Activated CD4-positive, alpha-beta T cell treated with anti-CD3 and anti-CD28 coated beads, Interleukin-2, amount 10 ng/mL, durations not matched to agents 7 days and 5 days (primary cell): ENCODE measurements at places on chromosomes 3 and 15. TPM values are rescaled to one million over a fixed set of nuclear protein-coding genes. Genes with fewer than 3 reads are reported as not detected.

DNA sequence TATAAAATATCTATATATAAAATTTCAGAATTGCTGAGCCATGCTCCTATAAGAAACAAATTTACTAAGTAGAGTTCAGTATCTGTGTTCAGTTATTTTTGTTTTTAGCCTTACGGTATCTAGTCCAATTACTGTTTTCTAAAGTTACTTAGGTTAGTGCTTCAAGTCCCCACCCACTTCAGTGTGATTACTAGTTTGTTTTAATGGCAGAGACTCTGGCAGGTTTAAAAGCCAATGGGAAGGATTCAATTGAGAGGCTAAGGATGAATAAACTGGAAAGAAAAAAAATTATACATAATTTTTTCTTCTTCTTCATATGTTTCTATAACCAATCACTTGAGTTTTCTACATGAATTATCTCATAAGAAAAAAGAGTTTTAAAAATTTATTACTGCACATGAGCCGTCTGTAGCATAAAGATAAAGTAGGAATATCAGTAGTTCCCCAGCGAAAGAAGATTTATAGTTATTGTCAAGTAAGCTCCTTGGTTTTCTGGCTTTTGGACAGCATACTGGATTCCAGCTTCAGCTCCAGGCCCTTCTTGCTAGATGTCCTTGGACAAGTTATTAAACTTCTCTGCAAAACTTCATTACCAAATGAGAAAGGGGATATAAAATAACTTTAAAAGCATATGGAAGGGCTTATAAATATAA, 46.8 kb downstream of the AAGAB start:
- DNase-seq = no peak

DNA sequence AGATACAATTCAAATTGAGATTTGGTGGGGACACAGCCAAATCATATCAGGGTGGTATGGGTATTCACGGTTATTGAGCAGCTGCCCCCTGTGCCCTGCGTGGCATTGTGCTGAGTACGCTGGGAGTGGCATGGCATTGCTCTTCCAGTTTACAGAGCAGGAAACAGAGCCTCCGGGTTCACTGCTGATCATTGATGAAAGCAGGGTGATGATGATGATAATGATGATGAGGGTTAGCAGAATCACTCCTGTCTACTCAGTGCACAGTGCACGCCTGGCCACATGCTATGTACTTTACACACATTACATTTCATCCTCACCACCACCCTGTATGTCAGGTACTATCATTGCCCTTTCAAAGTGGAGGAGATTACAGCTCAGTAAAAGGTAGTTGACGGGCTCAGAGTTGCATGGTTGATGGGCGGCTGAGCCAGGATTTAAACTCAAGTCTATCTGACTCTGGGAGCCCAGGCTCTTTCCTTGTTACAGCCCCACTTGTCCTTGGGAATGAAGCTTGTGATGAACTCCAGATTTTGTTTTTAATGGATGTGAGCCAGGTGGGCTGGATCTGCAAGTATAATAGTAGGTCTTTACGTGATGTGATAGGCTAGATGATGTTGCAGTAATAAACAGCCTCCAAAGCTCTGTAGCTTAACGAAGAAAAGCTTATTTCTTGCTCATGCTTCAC, 87.6 kb upstream of the MYZAP start:
- no peak for DNase-seq

DNA sequence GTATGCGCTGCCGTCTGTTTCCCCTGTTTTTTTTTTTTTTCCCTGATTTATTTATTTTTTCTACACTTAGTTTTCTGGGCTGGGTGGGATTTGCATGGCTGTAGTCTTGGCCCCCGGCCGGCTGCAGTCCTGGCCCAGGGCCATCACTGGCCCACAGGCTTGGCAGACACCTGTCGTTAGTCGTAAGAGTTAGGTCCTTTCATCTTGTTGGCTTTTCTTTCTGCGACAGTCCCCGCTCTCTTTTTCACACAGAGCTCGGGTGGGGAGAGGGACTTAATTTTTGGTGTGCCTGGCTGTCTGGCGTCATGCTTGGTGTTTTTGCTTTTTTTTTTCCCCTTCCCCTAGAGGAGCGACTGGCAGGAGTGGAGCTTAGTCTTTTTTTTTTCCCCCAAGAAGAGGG, 183.4 kb downstream of the KLF13 start:
- no peak for DNase-seq

ERICH6 gene
- total RNA-seq = 0.81 TPM

DNA sequence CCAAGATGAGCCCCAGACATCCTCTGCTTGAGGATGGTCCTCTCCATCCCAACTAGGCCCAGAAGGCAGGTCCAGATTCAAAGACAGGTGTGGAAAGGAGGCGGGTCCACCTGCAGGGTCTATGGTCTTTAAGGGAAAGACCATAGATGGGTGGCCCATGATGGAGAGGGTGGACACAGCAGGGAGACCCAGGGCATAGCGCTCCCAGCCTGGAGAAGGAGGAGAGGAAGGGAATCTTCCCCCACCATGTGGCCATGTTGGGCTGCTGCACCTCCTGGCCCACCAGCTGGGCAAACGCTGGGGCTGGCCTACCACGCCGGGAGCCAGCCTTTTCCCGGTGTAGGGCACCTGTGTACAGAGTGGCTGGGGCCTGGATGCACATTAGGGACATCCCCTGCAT, 265.2 kb upstream of the TLE3 start:
- no peak for DNase-seq

VEPH1 gene
- total RNA-seq = not detected

DNA sequence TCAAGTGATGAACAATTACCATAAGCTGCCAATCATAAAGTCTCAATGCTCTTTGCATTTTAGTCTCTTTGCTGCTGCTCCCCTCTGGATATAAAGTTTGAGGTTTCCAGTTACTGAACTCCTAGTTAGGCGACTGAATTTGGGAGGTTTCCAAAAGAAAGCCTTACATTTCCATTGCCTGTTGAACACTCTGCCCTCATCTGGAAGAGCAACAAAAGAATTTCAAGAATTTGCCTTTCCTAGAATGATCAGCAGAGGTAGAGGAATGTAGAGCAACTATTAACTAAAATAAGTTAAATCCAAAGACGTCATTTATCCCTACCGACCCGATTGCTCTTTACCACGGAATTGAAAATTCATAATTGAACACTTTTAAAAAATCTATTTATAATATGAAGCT, 53.4 kb upstream of the PRICKLE2 start:
- no peak for DNase-seq

XIRP1 gene
- total RNA-seq = not detected

SPESP1 gene
- 0.23 TPM for total RNA-seq

DNA sequence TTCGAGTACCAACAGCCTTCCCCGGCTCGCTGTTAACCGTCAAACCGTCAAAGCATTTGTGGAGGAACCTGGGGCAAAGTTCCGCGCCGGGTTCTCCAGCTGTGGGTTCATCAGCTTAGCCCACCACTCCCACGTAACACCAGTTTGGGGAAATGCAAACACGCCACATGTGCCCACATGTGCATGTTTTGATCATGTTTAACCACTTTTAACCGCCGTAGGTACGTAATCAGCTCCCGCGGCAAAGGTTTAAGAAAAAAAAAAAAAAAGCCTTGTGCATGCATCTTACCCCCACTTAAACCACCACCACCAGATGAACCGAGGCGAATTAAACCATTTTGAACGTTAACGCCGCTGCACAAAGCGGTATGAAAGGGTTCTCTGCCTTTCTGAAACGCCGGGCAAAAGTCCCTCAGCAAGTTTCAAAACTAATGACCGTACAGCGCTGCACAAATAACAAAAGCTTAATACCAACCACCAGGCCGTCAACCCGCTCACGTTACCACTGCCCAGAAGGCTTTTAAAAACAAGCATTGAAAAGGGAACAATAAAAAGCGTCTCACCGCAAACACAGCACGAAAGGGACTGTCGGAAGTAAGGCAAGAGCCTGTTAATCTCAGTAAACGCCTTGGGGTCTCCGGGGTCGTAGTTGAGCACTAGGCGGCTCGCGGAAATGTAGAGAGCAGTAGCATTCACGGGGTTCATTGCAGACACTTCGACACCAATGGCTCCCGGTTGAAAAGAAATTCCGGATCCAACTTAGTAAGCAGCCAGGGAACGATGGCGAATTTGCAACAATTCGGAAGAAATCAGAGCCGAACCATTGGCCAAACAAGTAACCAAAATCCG, 1.5 kb downstream of the MSL2 start:
- peak; percentile 63 for DNase-seq

CYP11A1 gene
- total RNA-seq = not detected

GRCh38 chr3:53956586-53956985, 64.9 kb upstream of the SELENOK start:
- no peak for DNase-seq

DNA sequence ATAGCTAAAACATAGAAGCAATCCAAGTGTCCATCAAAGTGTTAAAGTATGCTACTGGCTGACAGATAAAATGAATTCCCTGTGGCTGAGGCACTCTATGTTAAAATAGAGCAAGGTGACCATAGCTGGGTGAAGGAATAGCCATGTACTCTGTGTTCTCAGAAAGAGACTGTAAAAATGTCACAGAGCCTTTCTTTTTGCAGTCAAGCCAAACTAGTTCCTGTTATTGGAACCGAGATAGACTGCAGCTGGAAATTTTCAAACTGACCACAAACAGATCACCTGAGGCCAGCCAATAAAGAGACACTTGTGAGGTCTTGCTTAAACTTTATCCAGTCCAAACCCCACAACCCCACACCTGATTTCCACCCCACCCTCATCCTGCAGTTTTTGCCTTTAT, 422.8 kb upstream of the NAALADL2 start:
- DNase-seq = no peak

GRCh38 chr3:23961066-23961465, 16.0 kb downstream of the NR1D2 start:
- no peak for DNase-seq

- peak; percentile 41 for DNase-seq
These were observed at the start of gene ADPRH for GRCh38 chr3:119579366-119580066. ADPRH (plus strand) TSS chr3:119579492; CDS start chr3:119582170, 2,678 bp downstream.

DNA sequence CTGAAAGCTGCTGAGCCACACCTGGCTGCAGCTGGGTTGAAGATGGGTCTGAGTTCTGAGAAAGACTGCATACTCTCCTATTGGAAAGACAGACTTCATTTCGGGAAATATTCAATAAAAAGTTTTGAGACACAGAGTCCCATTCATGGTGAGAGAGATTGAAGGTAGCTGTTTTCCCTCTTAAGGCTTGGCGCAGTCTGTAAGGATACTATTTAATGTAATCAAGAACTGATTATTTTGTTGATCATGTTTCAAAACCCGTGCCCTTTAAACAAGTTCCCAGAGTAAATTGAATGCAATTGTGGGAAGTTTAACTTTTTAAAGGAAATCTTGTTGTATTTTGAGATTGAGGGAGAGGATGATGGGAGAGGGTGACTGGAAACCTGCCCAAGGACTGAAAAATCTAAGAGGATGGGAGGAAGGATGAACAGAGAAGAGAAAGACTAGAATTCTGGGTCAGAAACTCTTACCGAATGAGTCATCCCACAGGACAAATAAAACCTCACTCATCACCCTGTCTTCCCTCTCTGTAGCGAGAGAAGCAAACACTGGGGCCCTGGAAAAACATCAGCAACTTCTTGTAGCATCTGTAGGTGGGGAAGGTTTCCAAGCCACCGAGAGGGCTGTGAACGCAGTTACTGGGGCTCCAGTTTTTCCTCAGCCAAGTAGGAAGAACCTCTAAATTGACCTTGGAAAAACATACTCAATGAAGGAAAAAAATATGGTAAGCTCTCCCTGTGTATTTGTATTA, 193.2 kb upstream of the TPRG1 start:
- DNase-seq = no peak

HTD2 gene
- total RNA-seq = 6.2 TPM

DNA sequence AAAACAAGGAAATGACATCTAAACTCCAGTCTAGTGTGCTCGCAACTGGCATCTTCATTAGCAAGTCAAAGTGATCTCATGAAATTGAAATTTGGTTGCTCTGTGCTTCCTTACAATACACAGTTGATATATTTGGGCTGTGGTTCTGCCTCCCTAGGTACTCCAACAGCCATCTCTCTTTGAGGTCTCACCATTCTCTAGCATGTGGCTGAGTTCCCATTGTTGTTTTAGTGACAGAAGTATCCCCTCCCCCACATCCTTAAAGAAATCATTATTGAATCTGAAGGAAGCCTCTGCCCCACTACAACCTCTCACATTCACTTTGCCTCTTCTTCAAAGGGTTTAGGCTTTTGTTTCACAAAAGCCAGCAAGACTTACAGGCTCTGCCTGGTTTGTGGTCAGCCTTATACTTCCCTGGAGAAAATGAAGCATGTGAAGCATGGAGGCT, 516.5 kb downstream of the NLGN1 start:
- DNase-seq = no peak

GRCh38 chr3:172103724-172104123, 64.3 kb downstream of the FNDC3B start:
- no peak for DNase-seq

KBTBD12 gene
- total RNA-seq = not detected

GRCh38 chr15:100873029-100873677, 6.5 kb upstream of the ALDH1A3 start:
- DNase-seq = peak; percentile 61

GRCh38 chr3:185280572-185281365, 26.9 kb upstream of the EHHADH start:
- DNase-seq = peak; percentile 16

GRCh38 chr3:58323529-58324390, 8.9 kb upstream of the PXK start:
- DNase-seq = no peak

ACSBG1 gene
- not detected for total RNA-seq

ECT2 gene
- total RNA-seq = 60.2 TPM

DNA sequence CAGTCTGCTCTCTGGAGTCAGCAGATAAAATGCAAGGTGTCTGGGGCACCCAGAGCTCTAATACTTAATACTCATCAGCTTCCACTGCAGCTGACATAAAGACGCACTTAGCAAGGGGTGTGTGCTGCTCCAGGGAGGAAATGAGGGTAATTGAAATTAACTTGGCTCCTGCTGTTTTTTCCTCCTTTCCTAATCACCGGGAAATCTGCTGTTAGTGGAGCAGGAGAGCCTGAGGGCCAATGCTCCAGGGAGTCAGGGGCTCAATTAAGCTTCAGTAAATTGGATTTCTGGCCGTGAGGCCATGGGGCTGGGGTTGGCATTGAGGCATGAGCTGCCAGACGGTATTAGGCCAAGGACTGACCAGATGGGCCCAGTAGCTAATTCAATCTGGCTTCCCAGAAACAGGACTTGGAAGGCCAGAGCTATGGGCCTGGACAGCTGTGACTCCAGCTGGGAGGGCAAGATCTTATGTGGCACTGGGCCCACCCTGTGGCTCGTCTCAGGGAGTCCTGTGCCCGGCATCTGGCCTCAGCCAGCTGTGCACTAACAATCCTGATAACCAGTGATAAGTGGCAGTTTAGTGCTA, 30.7 kb upstream of the CHRNB4 start:
- no peak for DNase-seq

- no peak for DNase-seq
These were observed 28.8 kb upstream of the TMEM115 start for GRCh38 chr3:50388016-50388719.

MEGF11 gene
- not detected for total RNA-seq

GADL1 gene
- not detected for total RNA-seq

GRCh38 chr15:49843725-49844124, 222.9 kb downstream of the DTWD1 start:
- DNase-seq = no peak

GOLGA8J gene
- total RNA-seq = 0.65 TPM

- peak; percentile 29 for DNase-seq
These were observed 48.1 kb downstream of the SETMAR start for GRCh38 chr3:4351164-4351855.

- no peak for DNase-seq
These were observed 113.6 kb upstream of the SNTN start for GRCh38 chr3:63538919-63539318.

- no peak for DNase-seq
These were observed 67.4 kb upstream of the ST8SIA2 start for GRCh38 chr15:92326236-92326635.
